Activated CD4-positive, alpha-beta T cell treated with anti-CD3 and anti-CD28 coated beads, Interleukin-2, amount 10 ng/mL, durations not matched to agents 7 days and 5 days (primary cell): ENCODE measurements at places on chromosomes 2 and 18.

DNA sequence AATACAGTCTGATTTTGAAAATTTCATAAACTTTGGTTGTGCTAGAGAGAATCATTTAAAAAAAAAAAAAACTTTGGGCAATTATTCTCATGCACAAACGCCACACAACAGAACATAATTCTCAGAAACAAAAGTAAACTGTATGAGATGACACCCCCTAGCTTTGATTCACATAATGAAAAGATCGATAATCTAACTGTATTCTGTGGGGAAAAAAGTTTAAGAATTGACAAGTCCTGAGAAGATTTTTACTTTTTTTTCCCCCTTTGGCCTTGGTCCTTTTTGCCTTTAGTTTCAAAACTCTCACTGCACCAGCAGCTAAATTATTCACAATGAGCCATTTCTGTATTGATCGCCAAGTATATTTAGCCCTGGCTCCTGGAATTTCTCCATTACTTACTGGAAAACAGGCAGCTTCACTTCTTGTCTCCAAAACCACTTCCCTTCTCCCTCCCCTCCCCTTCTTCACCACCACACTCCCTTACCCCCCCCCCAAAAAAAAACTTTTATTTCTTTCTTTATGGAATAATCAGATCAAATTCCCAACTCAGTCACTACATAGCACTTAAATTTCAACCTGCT lies 2.0 kb downstream of the IKZF2 start:
- no peak for DNase-seq

DNA sequence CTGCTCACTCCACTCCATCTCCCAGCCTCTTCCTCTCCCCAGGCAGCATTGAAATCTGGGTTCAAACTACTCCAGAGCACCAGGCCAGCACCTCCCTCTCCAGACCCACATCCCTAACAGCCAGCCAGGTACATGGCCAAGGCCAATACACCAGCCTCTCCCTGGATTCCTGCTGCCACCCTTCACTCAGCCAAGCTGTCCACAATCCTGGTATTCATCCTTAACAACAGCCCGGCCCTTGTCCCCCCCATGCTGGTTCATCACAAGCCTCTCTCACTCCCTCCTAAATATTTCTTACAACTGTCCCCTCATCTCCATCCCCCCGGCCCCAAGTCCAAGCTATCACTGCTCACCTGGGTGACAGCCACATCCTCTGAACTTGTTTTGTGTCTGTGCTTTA lies 129.9 kb upstream of the HAAO start:
- DNase-seq, result no peak

DNA sequence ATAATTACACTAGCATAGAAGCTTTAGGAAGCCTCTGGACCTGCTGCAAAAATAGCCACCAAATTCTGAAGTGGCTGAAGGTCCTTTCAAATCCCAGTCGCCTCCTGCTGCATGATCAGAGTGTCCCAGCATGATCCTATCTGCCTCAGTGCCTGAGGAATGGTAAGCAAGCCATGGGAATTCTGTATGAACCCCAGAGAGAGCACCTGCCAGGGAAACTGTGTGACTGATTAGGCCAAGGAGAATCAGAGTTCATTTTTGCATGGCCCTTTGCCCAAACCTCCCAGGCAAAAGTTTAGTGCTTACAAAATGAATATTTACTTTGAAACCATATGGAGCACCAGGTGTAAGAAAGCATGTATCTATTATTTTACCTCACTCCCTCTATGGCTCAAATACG lies 221.4 kb downstream of the ARL4C start:
- no peak for DNase-seq

GRCh38 chr2:55119711-55120487 lies 69.6 kb upstream of the RTN4 start:
- no peak for DNase-seq

DNA sequence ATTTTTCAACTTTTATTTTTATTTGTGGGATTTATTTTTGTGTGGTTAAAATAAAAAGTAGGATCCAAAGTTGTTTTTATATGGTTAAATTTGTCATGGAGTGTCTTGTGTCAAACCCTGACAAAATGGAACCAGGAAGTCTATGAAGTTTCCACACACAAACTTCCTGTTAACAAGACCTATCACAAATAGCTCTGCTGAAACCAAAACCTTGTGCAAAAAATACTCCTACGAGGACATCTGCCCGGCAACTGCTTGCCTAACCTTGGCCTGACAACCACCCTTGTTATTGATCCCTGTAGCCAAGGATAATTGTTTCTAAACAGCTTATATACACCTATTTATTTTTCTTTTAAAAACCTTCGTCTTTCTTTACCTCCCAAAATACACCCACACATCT lies 389.6 kb downstream of the TRIB2 start:
- no peak for DNase-seq
